ENCODE measurements at places on chromosomes 4 and X.
A peak's percentile ranks its signal among the peaks of the same experiment; 100 is the strongest.

DNA sequence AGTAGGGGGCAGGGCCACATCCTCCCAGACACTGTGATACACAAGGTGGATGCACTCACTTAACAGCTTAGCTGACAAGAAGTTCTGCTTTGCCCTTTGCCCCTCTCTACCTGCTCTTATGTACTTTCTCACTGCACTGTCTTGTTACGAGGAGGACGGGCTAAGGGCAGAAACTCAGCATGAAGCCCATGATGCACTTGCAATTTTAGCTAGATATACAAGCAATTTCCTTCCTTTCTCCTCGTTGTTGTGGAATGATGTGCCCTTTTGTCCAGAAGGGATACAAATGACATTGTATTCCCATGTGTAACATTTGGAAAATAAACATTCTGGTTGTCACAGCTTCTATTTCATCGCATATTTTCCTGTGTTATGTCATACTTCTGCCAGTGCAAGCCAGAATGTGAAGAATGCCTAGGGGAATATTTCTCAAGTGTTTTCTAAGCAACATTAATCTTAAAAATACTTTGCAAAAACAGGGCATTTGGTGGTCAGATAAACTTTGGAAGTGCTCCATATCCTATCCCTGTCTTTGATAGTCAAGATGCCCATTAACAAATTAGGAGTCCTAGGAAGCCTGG lies 47.2 kb downstream of the MAOA start:
- no peak for DNase-seq

DNA sequence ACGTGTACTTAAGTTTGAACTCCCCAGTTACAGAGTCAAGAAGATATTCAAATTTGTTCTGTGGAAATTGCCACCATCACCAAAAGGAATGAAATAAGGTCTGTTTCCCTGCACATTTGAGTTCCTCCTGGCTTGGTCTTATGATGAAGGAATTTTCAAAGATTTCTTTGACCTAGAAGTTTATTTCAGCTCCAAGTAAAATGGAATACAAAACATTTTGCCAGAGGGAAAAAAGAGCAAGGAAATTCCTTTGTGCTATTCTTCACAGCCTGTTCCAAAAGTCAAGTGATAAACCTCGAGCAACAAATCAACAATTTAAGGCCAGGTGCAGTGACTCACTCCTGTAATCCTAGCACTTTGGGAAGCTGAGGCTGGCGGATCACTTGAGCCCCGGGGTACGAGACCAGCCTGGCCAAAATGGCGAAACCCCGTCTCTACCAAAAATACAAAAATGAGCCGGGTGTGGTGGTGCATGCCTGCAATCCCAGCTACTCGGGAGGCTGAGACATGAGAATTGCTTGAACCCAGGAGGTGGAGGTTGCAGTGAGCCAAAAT lies 3.4 kb downstream of the NKRF start:
- DNase-seq = no peak

DNA sequence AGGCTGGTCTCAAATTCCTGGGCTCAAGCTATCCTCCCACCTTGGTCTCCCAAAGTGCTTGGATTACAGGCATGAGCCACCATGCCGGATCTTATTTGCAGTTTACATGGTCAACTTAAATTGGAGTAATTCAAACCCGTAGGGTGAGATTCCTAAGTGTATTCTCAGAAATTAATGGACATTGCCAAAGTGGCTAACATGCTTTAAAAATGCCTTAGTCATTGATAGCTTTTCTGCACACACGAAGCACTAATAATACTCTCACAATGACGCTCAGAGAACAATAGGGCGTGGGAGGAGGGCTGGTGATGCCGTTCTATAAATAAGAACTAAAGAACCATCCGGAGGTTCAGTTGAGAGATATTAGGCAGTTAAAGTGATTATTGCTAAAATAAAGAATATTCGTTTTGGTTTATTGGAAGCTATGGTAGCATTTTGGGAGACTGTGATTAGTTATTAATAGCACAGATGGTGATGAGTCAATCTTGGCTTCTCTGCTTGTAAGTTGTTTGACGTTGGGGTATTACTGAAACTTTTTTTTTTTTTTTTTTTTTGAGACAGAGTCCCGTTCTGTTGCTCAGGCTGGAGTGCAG lies 79.1 kb downstream of the TRAPPC11 start:
- DNase-seq = no peak

DNA sequence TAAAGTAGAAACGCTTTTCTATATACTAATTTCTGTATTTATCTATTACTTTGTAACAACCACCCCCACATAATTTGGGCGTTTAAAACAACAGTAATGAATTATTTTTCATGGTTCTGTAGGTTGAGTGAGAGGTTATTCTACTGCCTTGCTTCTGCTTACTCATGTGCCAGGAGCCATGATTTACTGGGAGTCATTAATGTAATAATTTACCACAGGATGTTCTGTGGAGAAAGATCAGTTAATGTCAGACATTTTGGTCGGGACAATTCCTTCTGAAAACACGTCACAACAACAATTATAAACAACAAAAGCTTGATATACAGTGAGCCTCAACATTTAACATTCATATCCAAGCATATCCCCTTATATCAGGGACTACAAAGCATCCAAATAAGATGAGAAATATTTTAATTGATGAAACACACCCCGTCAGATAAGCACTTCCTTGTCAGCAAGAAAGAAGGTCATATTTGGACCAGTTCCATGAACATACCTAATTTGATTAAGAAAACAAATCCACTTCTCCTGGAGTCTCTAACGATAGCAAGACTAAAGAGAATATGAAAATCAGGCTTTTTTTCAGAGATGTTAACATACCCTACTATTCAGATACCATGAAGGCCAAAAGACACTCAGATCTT lies 238.5 kb downstream of the PRDM5 start:
- no peak for DNase-seq

- DNase-seq = no peak
Measured at GRCh38 chr4:76083386-76083988, 9.0 kb downstream of the ART3 start.

GRCh38 chr4:154503598-154503997 lies 12.0 kb upstream of the DCHS2 start:
- DNase-seq = no peak

DNA sequence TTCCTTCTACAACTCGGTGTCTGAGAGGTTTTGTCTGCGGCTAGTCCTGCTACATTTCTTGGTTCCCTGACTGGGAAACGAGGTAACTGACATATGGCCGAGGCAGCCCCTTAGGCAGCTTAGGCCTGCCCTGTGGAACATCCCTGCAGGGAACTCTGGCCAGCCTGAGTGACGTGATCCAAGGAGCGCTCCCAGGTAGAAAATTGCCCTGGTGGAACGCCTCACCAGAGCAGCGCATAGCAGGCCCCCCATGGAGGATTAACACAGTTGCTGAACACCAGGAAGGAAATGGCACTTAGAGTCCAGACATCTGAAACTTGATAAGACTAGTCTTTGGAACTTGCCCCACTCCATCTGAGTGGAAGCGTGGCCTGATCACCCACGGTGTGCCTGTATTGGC lies 837.4 kb upstream of the NDST4 start:
- DNase-seq = no peak

DNA sequence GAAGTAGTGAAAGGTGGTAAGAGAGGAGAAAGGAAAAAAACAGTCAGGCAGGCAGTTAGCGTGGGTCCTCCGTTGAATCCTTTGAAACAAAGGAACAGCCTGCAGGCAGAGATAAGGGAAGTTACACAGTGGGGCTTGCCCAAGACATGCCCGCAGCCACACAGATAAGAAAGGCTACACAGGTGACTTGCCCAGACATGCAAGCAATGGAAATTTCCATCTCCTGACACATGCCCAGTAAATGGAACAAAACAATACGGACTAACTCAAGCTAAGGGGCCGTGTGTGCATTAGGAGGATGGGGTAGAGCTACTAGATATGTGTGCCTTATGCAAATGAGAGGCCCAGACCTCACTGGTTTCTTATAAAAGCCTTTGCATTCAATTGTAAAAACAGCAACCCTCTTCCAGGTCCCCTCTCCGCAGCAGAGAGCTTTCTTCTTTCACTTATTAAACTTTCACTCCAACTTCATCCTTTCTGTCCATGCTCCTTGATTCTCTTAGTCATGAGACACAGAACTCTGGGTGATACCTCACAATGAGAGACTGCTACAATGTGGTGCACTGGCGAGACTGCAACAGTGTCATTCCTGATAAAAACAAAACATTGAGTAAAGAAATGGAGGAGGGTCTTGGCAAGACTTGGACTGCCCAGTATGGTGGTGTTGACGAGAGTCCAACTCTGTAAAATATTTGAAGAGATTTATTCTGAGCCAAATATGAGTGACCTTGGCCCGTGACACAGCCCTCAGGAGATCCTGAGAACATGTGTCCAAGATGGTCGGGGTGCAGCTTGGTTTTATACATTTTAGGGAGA lies 997.4 kb upstream of the PRKX start:
- DNase-seq = no peak

GRCh38 chrX:105723966-105724735 lies 98.2 kb upstream of the NRK start:
- no peak for DNase-seq

DNA sequence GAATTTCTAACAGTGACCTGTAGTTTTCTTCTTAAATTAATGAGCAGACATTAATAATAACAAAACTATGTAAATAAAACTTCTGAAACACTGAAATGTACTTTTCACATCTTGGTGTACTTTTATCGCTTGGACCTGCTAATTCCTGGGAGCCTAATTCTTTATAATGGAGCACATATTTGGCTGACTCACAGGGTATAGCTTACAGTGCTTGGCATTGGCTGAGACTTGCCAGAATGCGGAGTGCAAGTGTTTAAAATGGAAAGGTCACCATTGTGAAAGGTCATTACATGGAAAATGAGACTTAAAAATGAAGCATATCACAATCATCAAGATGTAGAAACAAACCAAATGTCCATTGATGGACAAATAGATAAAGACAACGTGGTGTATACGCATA lies 137.3 kb upstream of the PDLIM3 start:
- no peak for DNase-seq

DNA sequence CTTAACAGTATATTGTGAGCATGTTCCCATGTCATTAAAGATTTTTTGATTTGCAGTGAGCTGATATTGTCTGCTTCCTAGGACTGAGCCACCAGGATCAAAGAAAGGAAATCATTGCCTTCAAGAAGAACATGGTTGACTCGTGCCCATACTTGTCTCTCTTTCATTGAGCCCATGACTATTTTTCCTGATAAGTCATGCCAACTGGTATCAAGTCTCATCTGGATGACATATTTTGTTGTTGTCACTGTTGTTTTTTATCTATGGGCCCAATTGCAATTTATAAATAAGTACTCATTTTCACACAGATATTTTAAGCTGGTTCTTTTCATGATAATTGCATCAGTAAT lies 10.2 kb upstream of the RHOH start:
- no peak for DNase-seq

DNA sequence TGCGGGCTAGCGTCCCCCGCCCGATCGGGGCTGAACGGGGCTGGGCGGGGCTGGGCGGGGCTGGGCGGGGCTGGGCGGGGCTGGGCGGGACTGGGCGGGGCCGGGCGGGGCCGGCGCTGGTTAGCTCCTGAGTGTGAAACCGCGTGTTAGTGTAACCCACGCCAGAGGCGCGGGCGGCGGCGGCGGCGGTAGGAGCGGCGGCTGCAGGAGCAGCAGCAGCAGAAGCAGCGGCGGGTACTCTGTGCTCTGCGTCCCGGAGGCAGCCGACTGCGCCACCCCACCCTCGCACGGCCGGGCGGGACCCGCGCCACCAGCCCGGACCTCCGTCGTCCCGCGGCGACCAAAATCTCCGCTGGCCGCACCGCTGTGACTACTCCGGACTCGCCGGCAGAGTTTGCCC lies 128.1 kb downstream of the LAS1L start:
- peak; percentile 29 for DNase-seq

GRCh38 chr4:176838601-176839433 lies 46.1 kb upstream of the VEGFC start:
- DNase-seq = no peak

DNA sequence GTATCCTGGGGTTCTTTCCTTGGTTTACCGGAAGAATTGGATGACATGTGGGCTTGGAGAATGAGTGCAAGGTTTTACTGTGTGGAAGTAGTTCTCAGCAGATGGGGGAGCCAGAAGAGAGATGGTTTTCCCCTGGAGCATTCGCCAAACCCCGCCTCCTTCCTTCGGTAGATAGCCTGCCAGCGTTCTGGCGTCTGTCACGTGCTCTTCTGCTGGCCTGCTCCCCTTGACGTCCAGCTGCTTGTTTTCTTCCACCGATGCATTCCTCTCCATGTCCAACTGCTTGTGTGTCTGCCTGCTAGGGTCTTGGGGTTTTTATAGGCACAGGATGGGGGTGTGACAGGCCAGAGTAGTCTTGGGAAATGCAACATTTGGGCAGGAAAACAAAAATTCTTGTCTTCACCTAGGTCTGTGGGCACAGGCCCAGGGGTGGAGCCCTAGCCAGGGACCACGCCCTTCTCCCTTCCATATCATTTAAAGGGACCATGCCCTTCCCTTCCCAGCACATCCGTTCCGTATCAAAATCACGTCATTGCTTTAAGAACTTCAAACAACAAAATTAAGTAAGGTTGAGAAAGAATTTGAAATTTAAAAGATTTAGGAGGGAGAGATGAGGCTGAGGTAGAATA lies 538.7 kb upstream of the SMIM31 start:
- peak; percentile 14 for DNase-seq

GRCh38 chrX:123803331-123803983 lies 56.4 kb upstream of the XIAP start:
- no peak for DNase-seq

- no peak for DNase-seq
Measured at GRCh38 chr4:70544279-70544868, 26.0 kb downstream of the AMTN start.

DNA sequence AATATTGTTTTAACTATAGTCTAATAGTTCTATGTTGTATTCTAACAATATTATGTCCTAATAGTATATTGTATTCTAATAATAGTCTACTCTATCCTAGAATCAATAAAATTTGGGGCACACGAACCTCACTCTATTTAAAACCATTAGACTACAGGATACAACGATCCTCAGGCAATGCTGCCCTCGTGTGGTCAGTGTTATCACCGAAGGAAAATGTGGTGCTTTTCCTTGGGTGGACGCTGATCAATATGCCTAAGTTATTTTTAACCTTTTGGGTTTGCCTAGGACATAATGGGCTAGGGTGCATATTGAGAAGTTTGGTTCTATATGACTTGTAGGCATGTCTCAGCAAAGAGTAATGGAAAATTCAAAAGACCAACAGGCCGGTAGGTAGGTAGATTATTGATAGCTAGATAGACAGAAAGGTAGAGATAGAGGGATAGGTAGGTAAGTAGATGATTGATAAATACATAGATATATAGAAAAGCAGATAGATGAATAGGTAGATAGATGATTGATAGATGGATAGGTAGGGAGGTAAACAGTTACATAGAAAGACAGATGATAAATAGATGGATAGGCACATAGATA lies 75.1 kb downstream of the PRKX start:
- DNase-seq = peak; percentile 38
